Activated CD4-positive, alpha-beta T cell treated with anti-CD3 and anti-CD28 coated beads, Interleukin-2, Interleukin-4, amounts not matched to agents 100 ng/mL and 50 ng/mL, durations not matched to agents 16 hours and 8 hours (primary cell): ENCODE measurements at places on chromosomes 16 and 17.

DNA sequence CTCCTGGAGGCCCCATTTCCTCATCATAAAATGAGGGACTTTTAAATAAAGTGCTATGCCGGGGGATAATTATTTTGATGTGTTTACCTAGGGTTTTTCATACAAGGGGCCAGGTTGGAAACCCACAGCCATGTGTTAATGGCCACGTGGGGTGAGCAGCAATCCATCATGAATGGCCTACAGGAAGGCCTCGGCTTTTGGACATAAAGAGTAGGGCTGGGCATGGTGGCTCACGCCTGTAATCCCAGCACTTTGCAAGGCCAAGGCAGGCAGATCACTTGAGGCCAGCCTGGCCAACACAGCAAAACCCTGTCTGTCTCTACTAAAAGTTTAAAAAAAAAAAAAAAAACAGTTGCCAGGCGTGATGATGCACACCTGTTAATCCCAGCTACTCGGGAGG is 40.3 kb downstream of the MEAK7 start:
- DNase-seq, result no peak

GRCh38 chr17:41705271-41705991 is 6.7 kb upstream of the GAST start:
- no peak for DNase-seq

- peak; percentile 8 for DNase-seq
Measured at GRCh38 chr16:88505405-88506082, 52.5 kb downstream of the ZFPM1 start.

DNA sequence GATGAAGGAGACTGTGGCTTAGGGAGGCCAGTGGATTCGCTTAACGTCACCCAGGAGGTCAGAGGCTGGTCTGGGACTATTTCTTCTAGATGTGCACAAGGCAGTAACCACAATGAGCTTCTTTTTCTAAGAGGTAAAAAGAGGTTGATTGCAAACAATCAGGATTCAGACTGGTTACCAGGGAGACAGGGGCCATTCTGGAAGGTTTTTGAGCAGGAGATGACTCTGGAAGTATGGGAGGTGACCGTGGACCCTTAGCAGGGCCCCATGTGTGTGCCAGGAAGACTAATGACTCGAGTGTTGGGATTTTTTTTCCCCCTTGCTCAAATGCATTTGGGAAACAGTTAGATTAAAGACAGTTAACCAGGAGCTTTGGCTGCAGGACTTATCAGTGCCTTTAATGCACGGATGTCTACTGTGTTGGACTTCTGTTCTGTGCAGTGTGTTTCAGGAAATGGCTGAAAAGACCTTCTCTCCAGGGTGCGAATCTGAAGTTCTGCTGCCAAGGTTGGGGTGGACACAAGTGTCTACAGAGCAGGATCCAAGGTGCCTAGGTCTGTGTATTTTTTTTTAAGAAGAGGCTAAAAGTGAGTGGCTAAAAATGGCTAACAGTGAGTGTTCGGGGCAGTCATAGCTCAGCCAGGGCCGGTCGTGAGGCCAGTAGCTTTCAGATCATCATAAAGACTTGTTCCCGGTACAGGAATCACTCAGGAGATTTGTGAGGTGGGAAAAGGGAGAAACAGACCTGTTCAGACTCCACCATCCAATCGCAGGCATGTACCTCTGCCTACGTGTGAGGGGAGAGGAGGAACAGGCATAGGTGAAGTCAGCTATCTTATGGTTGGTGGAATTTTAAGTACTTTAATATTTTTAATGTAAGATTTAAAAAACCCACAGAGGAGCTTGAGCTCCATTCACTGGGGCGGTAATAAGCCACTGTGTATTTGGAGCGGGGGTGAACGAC is 82.3 kb upstream of the CIBAR2 start:
- DNase-seq, result no peak

- DNase-seq, result peak; percentile 41
Measured at GRCh38 chr17:42459801-42460281, 1.2 kb downstream of the ATP6V0A1 start.

DNA sequence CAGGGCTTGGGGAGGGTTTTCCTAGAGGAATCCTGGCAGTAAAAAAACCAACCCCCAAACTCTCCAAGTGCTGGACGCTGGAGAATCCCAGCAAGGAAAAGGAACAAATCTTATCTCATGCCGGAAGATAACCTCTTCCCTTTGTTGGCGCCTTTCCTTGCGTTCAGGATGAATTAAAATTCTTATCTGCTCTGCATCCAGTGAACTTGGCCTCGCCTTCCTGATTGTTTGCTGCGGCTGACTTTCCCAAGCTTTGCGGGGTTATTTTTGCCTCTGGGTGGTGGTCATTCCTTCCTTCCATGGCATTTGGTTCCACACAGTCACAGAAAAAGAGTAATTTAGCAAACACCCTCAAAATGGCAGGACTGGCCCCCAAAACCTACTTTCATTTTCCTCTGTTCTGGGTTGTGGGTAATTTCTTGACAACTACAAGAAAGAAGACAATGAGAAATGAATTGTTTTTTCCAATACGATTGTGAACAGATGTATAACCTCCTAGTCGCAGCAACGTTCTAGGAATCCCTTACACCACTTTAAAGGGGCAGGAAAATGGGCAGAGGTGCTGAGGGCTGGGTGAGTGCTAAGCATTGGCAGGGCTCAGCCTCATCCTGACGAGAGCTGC is 77.8 kb downstream of the MRC2 start:
- DNase-seq, result no peak

GRCh38 chr17:48153691-48154358 is 46.3 kb downstream of the SNX11 start:
- no peak for DNase-seq

DNA sequence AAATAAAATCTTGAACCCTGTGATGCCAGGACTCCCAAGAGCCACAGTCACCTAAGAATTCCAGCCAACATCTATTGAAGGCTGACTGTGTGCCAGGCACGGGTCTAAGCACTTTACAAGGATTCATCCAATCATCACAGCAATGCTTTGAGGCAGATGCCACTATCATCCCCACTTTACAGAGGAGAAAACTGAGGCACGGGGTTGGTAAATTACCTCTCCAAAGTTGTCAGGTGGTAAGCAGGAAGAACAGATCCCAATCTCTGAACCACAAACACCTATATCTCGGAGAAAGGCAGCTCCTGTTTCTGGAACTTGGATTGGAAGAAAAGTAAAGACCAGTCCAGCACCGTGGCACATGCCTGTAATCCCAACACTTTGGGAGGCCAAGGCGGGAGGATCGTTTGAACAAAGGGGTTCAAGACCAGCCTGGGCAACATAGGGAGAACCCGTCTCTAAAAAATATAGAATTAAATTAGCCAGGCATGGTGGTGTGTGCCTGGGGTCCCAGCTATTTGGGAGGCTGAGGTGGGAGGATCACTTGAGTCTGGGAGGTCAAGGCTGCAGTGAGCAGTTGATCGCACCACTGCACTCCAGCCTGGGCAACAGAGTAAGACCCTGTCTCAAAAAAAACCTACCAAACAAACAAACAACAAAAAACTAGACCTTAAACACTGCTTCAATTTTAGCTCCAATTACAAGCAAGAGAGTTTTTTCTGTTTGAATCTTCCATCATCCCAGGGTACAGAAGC is 60.7 kb upstream of the SIAH1 start:
- no peak for DNase-seq

DNA sequence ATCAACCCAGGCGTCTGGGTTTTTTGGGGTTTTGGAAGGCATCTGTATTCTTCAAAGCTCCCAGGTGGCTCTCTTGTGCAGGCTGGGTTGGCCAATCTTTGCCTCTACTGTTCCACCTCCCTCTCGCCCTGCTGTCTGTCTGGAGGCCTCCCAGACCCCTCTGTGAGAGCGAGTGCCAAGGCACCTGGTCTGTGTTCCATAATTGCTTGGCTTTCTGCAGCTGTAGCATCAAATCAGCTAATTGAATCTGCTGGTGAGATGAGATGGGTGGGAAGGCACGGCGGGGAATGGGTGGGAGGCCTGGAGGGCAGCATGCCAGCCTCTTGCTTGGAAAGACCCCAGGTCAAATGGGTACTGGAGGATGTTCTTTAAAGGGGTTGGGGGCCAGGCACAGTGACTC is 52.5 kb upstream of the CLEC19A start:
- no peak for DNase-seq

DNA sequence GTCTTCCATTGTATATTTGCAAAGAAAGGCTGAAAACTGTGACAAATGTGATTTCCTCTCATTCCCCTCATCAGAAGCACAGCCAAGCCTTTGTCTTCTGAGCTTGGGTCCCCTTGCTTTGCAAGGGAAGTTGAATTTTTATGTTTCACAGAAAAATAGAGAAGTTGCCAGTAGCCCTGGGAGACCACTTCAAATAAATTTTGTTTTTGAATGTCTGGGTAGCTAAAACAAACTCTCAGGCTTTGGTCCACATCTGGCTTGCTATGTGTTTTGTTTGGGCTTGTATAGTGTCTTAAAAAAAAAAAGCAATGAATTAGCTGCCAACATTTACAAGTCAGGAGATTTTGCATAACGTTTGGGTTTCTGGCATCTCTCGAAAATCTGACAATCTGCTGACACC is 24.1 kb downstream of the PIK3R6 start:
- DNase-seq, result no peak

DNA sequence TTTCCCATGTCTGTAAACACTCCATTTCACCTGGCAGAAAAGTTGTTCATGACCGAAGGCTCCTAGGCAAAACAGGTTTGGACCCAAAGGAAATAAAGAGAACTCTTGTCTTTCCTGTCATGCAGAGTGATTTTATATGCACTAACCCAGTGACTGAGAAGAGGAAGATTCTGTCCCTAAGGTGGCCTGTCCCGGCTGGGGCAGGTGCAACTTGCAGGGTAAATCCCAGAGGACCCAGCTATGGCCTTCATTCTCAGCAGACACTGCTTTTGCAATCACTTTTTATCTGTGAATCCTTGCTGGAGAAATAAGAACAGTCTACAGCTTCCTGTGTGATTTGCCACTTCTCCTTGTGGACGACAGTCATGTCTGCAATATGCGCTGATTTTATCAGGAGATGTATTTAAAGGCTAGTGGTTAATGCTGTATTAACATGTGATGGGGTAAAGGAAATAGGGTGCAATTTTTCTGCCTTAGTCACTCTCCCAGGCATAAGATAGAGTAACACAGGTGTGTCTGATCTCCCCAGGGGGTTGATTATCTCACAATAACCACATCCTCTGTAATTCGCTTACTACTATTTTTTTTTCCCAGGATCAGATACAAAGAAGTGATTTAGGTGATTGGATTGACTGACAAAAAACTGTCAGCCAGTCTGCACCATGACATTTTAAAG is 696.8 kb upstream of the SOX9 start:
- no peak for DNase-seq

GRCh38 chr17:30422171-30422570 is 43.4 kb downstream of the CPD start:
- DNase-seq, result no peak

DNA sequence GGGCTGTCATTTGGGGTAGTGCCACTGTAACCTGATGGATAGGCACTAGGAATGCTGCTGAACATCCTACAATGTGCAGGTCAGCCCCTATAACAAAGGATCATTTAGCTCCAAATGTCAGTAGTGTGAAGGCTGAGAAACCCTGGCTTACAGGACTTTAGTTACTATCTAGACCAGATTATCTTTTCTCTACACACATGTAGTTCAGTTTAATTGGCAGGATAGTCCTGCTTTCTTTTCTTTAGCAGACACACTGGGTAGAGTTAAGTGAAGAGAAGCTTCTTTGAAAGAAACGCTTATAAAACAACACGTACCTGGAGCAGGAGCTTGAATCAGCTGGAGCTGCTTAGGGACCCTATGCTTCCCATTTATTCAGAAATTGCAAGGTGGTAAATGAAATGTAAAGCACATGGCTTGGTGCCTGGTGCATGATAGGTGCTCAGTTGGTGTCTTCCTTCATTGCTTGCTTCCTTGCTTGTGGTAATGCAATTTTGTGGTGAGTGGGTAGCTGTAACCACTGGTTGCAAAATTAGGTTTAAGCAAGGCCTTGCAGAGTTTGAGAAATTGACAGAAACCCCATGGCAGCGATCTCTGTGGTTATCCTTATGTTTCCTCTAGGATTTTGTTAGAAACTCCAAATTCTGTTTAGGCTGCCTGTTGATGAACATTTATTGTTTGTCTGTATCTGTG is 9.4 kb downstream of the METTL9 start:
- peak; percentile 49 for DNase-seq

- no peak for DNase-seq
Measured at GRCh38 chr16:49593424-49594040, 219.9 kb downstream of the C16orf78 start.

GRCh38 chr17:27415120-27415795 is 41.0 kb upstream of the KSR1 start:
- DNase-seq, result no peak

GRCh38 chr16:29995911-29996765 is at the start of gene INO80E:
TSS of gene INO80E (plus strand) at chr16:29996241. CDS start at chr16:29996311, 70 bp downstream.
- peak; percentile 99 for DNase-seq

DNA sequence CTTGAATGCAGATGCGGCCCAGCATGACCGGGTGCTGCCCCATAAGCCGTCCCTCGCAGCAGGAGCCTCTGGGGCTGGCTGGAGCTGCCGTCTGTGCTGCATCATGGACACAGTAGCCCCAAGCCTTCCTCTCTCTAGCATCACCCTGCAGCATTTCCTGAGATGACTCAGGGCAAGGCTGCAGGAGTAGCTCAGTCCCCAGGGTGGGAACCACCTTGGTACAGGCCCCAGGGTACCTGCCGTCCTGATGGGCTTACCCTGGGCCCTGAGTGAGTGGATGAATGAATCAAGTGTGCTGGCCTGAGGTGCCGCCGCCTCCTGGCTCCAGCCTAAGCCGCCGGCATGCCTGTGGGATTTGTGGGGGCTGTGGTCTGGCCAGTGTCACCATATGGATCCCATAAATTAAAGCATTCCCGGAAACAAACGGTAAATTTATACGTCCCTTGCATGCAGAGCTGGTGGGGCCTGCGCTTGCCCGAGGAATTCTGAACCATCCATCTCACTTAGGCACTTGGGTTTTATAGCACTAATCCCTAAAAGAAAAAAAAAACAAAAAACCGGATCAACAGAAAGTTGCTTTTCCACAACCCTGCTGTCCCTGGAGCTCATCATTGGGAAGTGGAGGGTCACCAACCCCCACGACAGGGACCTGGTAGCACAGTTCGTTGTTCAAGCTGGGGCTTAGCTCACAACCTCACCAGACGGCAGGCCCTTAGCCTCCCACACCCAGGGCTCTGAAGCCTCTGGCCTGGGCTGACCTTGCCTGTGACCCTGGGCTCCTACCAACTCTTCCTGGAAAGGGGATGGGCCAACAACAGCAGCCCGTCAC is 242.6 kb upstream of the CIBAR2 start:
- no peak for DNase-seq

GRCh38 chr17:65759532-65759931 is 198.1 kb upstream of the AXIN2 start:
- no peak for DNase-seq

DNA sequence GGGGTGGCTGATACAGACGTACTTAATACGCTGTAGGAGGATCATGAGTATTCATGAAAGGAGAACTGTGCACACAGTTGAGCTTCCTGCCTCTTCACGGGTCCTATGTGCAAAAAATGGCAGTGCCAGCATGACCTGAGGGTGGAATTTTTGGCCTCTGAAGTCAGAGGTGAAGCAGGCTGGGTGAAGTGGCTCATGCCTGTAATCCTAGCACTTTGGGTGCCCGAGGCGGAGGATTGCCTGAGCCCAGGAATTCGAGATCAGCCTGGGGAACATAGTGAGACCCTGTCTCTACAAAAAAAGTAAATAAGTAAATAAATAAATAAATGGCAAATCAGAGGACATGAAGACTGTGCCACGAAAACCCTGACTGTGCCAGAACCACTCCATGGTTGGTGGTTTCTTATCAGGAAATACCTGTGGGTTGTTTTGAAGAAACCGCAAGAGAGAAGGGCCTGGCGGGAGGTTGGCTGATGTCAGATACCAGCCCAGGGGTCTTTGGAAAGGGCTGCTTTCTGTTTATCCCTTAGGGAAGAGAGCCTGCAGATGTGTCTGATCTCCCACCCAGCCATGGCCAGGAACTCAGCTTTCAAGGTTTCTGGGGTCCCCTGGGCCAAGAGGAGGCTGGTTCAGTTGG is 3.4 kb downstream of the ASPSCR1 start:
- no peak for DNase-seq
